ENCODE measurements at places on chromosomes 7 and 10. TPM values are rescaled to one million over a fixed set of nuclear protein-coding genes. Genes with fewer than 3 reads are reported as not detected.
A peak's percentile ranks its signal among the peaks of the same experiment; 100 is the strongest.

Gene LMOD2
- not detected for total RNA-seq

Gene UCMA
- 8.6 TPM for total RNA-seq

GRCh38 chr7:43492896-43493295, 90.0 kb upstream of the STK17A start:
- DNase-seq: no peak

Gene DRGX
- total RNA-seq: not detected

GRCh38 chr10:130957423-130957822, 354.1 kb downstream of the TCERG1L start:
- no peak for DNase-seq

Gene TAS2R40
- total RNA-seq: not detected

DNA sequence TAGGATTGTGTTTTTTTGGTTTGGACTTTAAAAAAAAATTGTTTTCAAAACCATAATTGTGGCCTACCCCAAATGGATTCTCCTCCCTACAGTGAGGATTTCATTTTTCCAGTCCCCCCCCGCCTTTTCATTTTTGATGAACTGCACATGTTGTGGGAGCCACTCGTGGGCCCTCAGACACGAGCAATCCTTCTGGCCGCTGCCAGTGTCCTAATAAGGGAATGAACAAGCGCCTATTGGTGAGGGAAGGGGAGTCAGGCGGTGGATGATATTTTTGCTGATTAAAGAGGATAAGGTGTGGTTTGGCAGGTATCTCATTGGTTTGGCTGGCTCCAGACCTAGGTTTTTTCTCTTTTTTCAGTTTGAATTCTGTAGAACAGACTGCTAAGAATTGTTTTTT, 78.7 kb upstream of the AGBL3 start:
- DNase-seq: no peak

GRCh38 chr10:99920486-99920885, 89.3 kb downstream of the DNMBP start:
- no peak for DNase-seq

DNA sequence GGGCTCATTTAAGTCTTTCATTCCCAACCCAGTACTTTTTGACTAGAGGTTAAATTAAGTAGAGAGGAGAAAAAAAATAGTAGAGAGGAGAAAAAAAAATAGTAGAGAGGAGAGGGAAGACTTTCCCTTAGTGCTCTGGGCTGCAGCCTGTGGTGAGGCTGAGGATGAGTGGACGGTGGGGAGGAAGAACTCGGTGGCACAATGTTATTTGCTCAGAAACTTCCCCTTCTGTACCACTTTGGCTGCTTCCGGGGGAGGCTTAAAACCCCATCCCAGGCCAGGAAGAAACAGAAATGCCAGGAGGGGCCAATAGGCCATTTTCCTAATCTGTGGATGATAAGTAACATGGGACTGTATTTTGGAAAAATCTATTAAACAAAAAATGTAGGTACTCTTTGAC, 14.6 kb upstream of the MLXIPL start:
- DNase-seq: no peak

DNA sequence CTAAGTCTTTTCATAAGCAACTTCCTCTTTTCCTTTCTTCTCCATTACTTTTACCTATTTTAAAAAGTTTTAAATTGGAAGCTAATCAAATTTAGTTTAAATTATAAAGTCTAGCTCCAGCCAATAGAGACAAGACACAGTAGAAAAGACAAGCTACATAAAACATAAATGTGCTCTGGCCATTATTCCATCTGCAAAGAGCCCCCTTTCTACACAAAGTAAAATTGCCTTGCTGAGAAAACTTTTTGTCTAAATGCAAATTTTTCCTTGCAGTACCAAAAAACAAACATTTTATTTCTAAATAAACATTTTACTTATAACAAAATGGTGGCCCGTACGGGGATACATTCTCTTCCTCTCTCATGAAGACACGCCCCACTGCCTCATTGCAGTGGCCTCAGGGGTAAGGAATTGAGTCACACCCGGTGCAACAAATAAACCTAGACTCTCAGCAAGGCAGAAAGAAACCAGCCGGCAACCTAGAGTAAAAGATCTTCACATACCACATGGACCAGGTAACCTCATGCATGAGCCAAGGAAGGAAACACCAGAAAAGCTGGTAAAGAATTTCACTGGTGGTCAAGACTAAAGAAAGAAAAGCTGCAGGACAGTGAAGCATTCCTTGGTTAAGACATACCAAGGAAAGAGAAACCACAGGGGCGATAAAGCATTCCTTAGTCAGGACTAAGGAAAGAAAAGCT, 71.6 kb upstream of the ZNF746 start:
- peak; percentile 7 for DNase-seq

Gene LIPN
- not detected for total RNA-seq

Data from GM23338 (cell line).